Thyroid gland (tissue), 4 donors: ENCODE measurements at places on chromosomes 2 and 18.

- DNase-seq = no peak
Measured at GRCh38 chr2:42769583-42770287, 5.8 kb upstream of the OXER1 start.

GRCh38 chr2:68244456-68244855, 7.9 kb downstream of the PPP3R1 start:
- no peak for DNase-seq

- no peak for DNase-seq
Measured at GRCh38 chr2:166135152-166135848, 7.5 kb upstream of the SCN1A start.

DNA sequence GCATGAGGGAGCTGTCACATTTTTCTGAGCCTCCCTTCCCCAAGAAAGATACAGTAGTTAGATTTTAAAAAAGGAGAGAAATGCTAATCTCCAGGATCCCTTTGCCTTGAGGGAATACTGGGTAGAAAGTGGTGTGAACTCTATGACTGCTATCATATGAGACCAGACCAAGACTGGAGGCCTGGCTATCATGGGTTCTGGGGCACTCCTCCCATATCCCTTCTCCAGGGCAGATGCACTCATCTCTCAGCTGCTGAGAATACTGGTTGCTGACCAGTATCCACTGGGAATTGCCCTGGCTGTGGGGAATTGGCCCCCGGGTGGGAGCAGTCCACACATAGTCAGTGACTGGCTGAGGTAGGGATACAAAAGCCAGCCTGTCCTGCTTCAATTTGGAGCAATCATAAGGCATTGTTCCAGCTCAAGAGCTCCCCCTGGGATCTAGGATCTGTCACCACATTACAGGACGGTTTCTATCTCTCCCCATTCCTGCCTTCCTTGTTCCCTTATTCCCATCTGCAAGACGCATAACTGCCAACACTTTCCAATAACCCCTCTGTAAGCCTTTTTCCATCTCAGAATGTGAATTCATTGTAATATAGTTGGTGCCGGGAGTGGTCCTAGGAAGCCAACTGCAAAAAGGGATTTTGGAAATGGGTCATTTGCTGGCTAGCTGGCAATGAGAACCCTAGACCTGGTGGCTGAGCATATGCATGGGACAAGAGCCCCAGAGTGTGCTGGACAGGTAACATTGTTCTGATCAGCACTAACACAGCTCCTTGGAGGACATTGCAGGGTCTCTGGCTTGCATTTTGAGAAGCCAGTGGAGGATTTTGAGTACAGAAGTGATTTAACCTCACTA, 35.4 kb upstream of the REEP1 start:
- DNase-seq = peak; percentile 46

- DNase-seq = no peak
Measured at GRCh38 chr2:105757433-105757832, 12.7 kb downstream of the NCK2 start.
